ENCODE measurements at places on chromosomes 7 and 10.

GRCh38 chr7:157462419-157462771, 125.6 kb downstream of the DNAJB6 start:
- no peak overlapping the region for H3K4me3 ChIP-seq
- H3K27ac ChIP-seq = no peak overlapping the region
- no peak for DNase-seq
- no peaks in the 10 kb centered on the region for H3K4me1 ChIP-seq

DNA sequence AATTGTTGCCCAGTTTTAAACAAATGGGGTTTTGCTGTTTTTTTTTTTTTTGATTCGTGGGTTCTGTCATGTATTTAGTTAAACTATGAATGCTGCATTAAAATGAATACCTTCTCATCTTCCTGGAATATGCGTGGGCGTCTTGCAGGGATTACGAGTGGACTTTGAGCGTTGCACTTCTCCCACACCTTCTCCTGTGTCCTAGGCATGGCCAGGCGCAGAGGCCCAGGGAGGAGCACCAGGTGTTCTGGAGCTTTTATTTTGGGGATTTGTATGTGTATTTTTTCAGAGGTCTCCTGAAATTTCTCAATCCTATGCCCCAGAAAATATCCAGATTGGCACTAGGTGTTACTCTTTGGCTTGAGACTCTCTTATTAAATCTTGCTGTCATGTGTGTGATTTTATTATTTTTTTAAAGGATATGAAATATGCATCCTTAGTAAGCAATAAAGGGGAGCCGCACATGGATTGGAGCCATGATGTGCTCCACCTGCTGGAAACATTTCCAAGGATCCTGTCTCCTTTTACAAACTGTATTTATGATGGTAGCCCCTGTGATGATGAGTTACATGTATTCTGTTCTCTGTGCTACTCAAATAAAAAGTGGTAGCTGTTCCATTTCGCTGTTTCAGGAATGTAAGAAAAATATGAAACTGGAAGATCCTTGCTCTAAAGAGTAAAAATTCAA, 482.2 kb upstream of the KLF6 start:
- no peaks in the 10 kb centered on the region for H3K27me3 ChIP-seq
- no peak for DNase-seq
- H3K36me3 ChIP-seq = no peaks in the 10 kb centered on the region
- H3K4me1 ChIP-seq = no peaks in the 10 kb centered on the region

GRCh38 chr7:29371472-29371871, 176.9 kb downstream of the CHN2 start:
- H3K27ac ChIP-seq = no peak overlapping the region
- no peak overlapping the region for H3K4me3 ChIP-seq
- H3K36me3 ChIP-seq = no peaks in the 10 kb centered on the region
- DNase-seq = no peak
- no peaks in the 10 kb centered on the region for H3K4me1 ChIP-seq

- DNase-seq = no peak
- no peak overlapping the region for H3K4me3 ChIP-seq
- H3K27ac ChIP-seq = no peak overlapping the region
- H3K36me3 ChIP-seq = no peaks in the 10 kb centered on the region
These were observed 183.6 kb downstream of the NRP1 start for GRCh38 chr10:33150889-33151288.

DNA sequence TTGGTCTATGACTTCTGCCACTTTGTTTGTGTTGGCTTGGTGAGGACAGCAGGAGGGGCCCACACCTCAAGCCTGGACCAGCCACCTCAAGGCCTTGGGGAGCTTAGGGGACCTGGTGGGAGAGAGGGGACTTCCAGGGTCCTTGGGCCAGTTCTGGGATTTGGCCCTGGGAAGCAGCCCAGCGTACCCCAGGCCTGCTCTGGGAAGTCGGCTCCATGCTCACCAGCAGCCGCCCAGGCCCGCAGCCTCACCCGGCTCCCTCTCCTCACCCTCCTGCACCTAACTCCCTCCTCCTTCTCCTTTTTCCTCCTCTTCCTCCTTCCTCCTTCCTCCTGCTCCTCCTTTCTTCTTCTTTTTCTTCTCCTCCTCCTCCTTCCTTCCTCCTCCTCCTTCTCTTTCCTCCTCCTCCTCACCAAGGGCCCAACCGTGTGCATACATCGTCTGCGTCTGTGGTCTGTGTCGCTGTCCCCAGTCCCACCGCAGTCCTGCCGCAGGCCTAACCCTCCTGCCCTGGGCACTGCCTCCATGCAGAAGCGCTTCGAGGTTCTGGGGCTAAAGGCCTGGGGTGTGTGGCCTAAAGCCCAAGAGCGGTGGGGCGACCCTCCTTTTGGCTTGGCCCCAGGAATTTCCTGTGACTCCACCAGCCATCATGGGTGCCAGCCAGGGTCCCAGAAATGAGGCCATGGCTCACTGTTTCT, 5.3 kb downstream of the EN2 start:
- H3K27me3 ChIP-seq = peaks cover 90% of the 10 kb centered on the region
- H3K4me1 ChIP-seq = peaks cover 8% of the 10 kb centered on the region
- no peaks in the 10 kb centered on the region for H3K36me3 ChIP-seq
- H3K27ac ChIP-seq = no peak overlapping the region

DNA sequence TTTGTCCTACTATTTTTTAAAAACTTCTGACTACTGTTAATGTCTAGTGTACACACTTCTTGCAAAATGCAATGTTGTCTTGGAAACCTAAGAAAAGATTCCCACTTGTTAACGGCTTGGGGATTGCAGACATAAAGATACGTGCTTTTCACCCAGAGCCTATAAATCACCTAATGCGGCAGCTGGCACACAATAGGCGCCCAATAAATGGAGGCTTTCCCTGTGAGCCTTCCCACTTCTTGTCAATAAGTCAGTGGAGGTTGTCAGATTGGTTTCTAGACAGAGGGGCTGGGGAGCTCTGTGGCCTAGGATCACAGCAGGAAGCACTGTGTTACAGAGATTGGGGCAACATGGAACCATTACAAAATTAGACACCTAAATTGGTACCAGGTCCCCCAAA, 74.7 kb downstream of the VSTM4 start:
- no peaks in the 10 kb centered on the region for H3K36me3 ChIP-seq
- H3K27me3 ChIP-seq = no peaks in the 10 kb centered on the region
- H3K4me1 ChIP-seq = peaks cover 10% of the 10 kb centered on the region

GRCh38 chr10:88793712-88794299, 8.7 kb upstream of the LIPM start:
- no peak overlapping the region for H3K27ac ChIP-seq
- no peaks in the 10 kb centered on the region for H3K27me3 ChIP-seq
- peak; percentile 37 for DNase-seq

All from thymus (tissue), 14 donors.